ENCODE measurements at places on chromosomes 7 and 10.

- no peak for DNase-seq
Observed at GRCh38 chr7:1431634-1432380, 27.5 kb downstream of the MICALL2 start.

GRCh38 chr7:37663693-37664092 lies 19.9 kb upstream of the GPR141 start:
- DNase-seq = no peak

- no peak for DNase-seq
Observed at GRCh38 chr10:113441220-113441619, 111.6 kb upstream of the HABP2 start.

- no peak for DNase-seq
Observed at GRCh38 chr10:98582363-98582762, 135.6 kb upstream of the HPS1 start.

DNA sequence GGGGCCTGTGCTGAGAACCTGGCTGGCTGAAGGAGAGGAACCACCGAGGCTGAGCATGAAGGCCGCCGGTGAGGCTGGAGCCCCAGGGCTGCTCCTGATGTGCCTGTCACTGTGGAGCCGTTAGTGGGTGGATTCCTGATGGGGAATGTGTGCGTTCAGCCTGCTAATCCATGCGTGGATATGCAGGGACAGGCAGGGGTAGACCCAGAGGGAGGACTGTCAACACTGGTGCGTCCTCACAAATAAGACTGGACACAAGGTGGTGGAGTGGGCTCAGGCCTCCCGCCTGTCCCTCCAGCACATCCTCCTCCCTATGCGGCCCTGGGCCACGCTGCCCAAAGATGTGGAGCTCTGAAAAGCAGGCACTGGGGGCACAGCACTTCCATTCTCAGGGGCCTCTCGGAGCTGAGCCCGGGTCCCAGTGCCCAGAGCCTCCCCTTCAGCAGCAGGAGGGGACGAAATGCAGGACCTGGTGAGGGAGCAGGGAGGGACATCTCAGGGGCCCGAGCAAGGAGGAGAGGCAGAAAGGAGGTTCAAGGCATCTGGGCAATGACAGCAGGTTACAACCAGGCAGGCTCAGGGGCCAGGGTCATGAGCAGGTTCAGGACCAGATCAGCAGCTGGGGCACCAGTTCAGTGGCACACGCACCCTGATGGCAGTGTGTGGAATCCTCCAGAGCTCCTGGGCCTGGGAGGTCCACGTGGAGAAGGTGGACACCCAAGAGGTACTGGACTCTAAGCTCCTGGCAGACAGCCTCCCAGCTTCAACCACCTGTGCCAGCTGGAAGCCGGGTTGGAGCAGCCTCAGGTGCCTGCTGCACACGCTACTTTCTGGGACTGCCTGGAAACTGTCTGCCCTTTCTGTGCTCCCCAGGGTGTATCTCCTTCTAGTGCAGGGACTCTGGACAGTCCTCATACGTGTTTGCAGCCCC lies 33.5 kb upstream of the ANTXRL start:
- DNase-seq = no peak

DNA sequence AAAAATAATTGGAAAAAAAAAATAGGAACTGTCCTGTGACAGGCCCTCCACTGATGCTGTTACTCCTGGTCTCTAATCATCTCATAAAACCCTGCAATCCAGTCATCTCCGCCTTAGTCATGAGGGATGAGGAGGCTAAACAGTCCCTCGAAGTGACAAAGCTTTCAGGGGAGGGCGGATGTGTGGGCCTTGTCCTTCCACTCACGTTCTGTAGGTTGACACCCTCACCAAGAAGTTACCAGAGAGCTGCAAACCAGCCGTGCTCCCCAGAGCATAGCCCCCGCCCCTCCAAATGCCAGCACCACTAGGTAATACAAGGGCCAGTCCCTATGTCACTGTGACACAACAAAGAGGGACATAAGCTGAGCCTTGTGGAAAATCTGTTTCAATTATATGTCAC lies 11.9 kb downstream of the COBL start:
- no peak for DNase-seq

GRCh38 chr10:113020475-113020753 lies 70.4 kb downstream of the TCF7L2 start:
- no peak for DNase-seq

Data from stimulated activated CD4-positive, alpha-beta T cell treated with anti-CD3 and anti-CD28 coated beads, Interleukin-12 subunit alpha, Interleukin-12 subunit beta, amount 100 ng/mL, for 24 hours (primary cell).